Jurkat, Clone E6-1 (cell line): ENCODE measurements at places on chromosomes 11 and 22.

DNA sequence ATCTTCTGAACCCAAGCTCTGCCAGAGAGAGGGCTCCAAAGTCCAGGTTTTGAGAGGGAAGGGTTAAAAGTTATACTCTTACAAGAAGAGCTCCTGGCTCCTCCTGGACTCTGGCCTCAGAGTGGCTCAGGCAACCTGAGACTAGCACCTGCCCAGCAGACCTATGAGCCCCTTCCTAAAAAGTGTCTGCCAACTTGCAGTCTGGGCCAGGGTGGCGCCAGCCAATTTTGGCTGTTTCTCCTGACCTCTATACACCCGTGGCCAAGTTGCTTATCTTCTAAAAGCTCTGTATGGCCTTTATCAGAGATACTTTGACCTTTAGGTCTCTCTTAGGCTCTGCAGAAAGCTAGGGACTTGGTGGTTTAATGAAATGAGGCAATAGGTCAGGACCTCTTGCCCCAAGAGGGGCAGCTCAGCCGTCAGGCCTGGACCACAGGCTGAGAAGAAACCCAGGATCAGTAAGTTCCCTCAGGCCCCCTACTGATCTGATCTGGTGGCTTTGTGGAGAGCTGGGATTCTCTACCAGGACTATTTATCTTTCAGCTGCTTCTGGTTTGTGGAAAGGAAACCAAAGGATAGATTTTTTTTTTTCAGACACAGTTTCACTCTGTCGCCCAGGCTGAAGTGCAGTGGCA is 10.3 kb upstream of the UCP3 start:
- DNase-seq, result no peak

GRCh38 chr11:112797092-112797491 is 164.1 kb upstream of the NCAM1 start:
- no peak for DNase-seq

DNA sequence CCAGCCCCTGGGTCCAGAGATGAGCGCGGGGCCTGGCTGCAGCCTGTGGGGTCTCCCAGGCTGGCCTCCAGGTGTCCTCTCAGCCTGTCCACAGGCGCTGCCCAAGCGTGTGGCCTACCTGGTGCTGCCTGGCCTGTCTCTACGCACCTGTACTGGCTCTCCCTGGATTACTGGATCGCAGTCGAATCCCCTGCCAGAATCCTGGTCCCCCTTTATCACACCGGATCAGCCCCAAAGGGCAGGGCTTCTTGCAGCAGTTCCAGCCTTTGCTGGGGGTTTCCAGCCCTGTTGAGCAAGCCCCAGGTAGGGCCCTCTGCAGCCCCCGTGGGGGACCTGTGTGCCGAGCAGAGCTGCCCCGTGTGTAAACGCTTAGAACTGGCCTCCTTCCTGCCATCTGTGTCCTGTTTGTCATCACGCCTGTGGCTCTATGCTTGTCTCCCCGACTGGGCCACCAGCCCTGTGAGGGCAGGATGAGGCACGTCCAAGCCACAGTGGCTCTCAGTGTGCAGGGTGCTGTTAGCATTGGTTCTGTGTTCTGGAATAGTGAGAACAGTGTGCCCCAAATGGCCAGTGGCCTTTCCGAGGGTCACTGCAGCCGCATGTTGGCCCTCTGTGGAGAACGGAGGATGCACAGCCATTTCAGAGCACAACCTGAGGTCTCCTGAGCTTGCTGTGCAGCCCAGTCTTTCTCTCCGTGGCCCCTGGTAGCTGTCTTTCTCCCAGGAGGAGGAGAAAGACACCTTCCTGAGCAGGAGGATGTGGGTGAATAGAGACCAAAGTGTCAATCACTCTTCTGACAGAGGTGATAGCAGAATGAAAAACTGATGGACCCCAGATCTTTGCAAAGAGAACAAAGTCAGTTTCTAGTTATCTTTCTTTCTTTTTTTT is 13.9 kb upstream of the TXNRD2 start:
- no peak for DNase-seq

DNA sequence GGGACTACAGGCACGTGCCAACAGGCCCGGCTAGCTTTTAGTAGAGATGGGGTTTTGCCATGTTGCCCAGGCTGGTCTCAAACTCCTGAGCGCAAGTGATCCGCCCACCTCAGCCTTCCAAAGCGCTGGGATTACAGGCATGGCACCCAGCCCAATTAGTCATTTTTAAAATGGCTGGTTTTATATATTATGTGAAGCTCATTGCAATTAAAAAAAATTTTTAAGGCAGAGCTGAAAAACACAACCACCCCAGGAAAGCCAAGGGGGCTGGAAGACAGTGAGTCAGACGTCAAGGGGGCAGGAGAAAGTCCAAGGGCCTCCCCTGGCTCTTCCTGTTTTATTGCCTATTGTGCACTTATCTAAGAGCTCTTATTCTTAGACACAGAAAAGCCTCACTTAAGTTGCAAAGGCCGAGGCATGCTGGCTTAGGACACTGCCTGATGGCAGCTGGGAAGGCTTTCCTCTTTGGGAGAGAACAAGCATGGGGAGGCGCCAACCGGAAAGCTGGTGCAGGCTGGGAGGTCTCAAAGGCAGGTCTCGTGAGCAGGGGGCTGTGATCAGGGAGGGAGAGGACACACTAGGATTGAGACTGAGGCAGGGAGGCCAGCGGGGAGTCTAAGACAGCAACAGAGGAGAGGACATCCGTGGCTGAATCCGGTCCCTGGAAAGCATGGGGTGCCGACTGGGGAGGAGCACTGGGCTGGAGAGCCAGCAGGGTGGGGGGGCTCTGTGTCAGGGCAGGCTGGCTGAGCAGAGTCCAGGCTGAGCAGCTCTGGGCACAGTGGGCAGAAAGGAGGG is 11.1 kb upstream of the OSM start:
- DNase-seq, result no peak

DNA sequence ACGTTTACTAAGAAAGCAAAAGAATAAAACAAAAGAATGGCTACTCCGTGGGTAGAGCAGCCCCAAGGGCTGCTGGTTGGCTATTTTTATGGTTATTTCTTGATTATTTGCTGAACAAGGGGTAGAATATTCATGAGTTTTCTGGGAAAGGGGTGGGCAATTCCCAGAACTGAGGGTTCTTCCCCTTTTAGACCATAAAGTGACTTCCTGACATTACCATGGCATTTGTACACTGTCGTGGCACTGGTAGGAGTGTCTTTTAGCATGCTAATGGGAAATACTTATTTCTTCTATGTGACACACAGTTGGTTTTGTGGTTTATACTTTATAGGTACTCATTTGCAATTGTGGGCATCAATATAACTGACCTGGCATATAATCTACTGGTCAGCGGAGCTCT is 56.3 kb downstream of the SLN start:
- no peak for DNase-seq

GRCh38 chr22:32920032-32920628 is 118.6 kb downstream of the TIMP3 start:
- DNase-seq, result no peak

DNA sequence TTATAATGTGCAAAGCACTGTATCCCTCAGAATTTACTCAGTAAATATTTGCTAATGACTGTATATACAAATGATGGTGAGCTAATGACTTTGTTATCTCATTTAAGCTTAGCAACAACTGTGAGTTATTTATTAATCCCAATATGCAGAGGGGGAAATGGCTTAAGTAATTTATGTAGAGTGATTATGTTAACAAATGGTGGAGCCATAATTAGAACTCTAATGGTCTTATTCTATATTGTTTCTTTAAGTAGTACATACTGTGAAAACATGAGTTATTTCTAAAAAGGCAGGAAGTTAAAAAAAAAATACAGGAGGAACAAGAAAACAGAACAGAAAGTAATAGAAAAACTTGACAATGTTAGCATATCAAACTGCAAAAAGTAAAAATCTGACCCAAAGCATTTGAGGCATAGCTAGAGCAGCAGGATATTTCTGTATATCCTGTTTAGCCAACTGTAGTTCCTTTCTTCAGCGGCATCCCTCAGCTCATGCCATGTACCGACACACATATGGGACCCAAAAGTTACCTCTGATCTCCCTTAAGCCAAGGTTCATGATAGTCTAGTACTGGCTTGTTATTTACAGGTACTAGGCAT is 94.2 kb downstream of the FCHSD2 start:
- DNase-seq, result no peak

DNA sequence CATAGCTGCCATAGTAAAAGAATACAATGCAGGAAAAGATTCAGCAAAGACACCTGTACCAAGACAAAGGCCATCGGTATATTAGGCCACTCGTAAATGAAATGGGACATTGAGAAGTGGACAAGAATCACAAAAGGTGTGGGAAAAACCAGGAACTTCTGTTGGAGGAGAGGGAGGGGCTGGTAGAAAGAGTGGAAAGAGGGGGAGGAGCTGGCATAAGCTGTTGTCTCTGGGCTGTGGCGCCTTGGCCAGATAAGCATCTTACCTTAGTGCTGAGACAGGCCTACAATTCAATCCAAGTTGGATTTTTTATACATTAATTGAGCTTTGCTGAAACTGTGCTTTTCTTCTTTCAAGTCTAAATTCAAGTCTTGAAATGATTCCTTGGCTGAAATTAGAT is 37.1 kb downstream of the ZNF202 start:
- no peak for DNase-seq

GRCh38 chr11:110031171-110031570 is 62.0 kb upstream of the ZC3H12C start:
- no peak for DNase-seq

DNA sequence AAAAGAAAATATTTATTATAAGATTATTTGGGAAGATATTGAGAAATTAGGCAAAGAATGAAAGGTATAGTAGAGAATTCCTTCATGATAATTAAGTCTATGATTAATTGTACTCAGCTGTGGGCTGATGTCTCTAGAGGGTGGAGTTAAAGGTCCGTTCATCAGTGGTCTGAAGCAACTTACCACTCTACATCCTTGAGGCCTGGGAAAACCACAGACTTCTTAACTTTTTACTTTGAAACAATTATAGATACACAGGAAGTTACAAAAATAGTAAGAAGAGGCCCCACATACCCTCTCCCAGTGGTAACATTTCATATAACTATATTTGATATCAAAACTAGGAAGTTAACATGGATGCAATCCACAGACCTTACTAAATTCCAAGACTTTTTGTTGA is 167.0 kb upstream of the NECTIN1 start:
- peak; percentile 16 for DNase-seq

- DNase-seq, result no peak
Observed at GRCh38 chr11:61447601-61448551, 18.0 kb downstream of the SDHAF2 start.

DNA sequence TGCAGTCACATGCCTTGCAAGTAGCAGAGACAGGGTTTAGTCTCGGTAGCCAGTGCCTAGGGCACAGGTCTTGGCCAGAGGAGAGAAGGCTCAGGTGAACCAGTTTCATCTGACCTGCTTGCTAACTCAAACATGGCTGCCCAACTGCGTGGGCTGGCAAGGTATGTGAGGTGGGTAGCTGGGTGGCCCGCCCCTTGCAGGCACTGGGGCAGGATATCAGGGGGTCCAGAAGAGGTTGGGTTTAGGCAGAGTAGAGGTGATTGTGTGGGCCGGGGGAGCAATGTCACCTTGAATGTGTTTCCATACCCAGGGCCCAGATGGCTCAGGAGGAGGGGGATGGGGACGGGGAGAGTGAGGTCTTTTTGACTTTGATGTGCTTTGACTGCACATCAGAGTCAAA is 37.7 kb downstream of the ST3GAL4 start:
- no peak for DNase-seq

DNA sequence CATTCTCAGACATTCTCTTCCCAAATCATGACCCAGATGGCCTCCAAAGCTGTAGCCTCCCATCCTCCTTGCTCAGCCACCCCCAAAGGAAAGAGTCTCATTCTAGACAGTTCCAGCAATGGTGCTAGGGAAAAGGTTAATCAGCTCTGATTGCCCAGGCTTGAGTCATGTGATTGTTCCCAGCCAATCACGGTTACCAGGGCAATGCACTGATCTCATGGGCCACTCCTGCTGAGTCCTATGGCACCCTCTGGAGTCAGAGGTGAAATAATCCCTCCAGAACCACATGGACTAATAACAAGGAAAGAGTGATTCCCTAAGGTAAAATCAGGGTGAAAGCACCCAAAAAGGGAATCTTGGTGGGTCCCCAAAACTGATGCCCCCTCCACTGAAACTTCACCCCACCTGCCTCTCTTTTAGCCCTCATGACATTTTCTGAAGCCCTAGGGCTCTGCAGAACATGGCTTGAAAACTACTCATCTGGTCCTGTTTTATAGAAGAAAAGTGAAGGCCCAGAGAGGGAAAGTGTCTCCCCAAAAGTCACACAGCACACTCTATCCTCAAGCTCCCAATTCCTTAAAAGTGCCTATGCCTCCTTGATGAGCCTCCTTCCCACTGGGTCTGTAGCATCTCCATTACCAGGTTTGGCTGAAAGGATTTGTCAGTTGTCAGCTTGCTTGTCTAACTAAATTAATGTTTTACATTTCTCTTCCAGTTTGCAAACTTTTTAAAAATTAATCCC is 203.7 kb downstream of the MN1 start:
- DNase-seq, result no peak

DNA sequence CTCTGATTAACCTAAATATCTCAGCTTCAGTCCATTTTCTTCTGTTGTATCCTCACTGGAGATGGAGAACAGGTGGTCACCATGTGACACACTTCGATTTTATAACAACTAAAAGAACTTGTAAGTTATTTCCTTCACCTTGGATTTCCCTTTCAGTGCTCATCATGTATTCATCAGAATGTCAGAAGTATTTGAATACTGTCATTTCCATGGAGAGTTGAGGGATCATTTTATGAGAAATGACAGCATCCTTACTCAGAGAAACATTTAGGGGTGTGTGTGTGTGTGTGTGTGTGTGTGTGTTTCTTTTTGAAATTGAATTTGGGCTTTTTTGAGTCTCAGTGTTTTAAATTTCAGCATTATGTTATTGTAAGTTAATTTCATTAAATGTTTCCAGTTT is 205.8 kb downstream of the ARHGAP42 start:
- DNase-seq, result no peak

DNA sequence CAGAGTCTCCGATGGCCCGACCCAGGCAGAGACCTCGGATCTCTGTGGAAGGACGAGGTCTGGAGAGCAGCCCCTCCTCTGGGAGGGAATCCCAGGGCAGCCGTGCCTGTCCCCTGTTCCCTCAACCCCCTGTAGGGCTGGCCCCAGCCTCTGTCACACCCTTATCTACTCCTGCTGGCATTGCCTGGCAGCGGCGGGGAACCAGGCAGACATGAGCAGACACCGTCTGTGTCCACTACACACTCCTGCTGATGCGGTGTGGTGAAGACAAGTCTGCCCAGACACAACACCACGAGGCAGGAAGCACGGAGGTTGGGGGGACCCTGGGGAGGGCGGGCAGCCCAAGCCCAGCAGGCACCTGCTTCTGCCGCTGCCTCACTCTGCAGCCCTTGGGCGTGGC is 52.5 kb upstream of the A4GALT start:
- DNase-seq, result no peak

DNA sequence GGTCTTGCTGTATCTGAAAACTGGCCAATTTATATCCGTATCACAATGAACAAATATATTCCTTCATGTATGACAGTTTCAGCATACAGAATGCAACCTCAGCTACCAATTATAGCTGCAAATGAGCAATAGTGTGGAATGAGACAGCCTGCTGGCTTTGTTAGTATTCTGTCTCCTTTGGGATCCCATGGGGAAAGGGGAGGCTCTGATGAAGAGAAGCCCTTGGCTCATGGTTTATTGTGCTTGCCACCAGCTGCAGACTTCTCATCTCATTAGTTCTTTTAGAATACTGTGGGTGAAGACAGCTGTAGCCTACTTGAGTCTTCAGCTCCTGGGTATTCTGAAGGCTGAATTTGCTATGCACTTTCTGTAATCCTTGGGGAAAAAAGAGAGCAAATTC is 42.4 kb downstream of the PITPNB start:
- DNase-seq, result no peak

- DNase-seq, result no peak
Observed at GRCh38 chr22:37190262-37190780, 2.3 kb upstream of the C1QTNF6 start.

GRCh38 chr11:128254941-128255340 is 332.4 kb downstream of the ETS1 start:
- no peak for DNase-seq
